ENCODE measurements at places on chromosomes 3 and 15.

- no peak for DNase-seq
These were observed 130.3 kb downstream of the NR1I2 start for GRCh38 chr3:119912220-119912619.

DNA sequence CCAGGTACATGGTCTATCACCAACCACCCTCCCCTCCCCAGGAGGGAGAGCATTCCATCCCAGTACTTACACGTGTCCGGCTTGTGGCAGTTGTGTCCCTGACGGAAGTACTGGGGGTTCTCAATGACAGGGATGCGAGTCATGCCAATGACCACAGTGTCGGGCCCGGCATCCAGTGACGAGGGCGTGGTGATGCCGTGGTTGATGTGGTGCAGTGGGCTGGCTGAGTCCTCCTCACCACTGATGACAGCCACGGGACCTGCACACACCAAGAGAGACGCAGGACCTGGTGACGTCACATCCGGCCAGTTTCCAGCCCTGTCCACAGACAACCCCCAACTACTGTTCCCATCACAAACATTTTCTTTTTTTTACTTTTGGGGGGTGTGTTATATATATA is 223.8 kb downstream of the NTRK3 start:
- no peak for DNase-seq

DNA sequence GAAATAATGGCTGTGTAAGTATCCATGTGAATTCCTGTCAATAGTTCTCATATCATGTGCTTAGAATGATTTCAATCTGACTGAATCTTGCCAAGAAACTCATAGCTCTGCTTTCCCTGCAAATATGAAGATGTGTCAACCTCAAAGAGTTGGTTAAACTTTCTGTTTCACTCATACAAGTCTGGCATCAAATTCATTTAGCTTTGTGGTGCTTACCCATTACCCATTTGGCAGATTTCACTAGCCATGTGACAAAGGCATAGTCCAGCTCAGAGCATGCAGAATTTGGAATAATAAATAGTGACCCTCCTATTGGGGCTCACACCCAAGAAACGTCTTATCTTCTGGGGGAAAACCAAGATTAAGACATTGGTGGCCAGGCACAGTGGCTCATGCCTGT is 256.6 kb upstream of the TPRG1 start:
- DNase-seq: no peak

- no peak for DNase-seq
These were observed 15.3 kb upstream of the UNC13C start for GRCh38 chr15:53962646-53963561.

DNA sequence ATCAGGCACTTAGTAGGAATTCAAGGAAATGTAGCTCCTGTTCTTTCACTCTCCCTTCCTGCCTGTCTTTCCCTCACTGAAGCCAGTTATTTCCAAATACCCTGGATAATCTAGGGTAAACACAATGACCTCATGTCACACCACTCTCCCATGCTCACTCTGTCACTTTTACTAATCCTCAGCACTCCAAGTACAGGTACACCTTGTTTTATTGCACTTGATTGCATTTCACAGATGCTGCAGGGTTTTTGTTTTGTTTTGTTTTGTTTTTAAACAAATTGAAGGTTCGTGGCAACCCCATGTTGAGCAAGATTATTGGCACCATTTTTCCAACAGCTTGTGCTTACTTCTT is 40.8 kb downstream of the PPM1L start:
- DNase-seq: no peak

DNA sequence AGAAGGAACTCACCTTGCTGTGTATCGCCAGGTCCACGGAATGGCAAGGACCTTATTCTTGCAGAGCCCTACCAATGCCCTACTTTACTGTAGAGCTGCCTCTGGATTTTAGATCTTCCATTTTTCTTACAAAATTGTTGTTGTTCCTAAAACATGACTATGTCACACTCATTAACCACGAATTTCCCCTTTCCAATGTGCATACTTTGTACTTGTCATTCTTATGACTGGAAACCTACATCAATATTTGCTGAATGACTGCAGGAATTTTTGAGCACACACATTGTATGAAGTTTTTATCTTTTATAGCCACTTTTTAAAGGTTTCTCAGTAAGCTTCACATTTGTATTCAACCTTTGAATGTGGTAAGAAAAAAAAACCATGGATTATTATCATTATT is 35.9 kb upstream of the CMSS1 start:
- no peak for DNase-seq

- no peak for DNase-seq
These were observed 58.5 kb upstream of the CTSH start for GRCh38 chr15:79003301-79003700.

GRCh38 chr3:188037965-188038581 is 115.9 kb upstream of the LPP start:
- no peak for DNase-seq

DNA sequence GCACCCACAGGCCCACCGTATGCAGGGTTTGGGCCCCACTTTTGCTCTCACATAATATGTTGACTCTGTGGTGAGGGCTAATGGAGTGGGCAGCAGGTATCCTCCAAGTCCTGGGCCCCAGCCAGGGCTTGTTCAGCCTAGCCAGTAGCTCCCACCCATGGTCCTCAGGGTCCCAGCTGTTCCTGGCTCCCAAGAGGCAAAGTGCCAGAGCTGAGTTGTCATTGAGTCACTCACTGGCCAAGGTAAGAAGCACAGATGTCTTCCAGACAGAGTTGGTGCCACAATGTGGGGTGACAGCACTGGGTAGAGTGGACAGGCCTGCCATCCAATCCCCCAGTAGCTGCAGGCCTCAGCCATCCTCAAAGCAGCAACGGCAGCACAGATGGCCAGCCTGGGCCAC is 4.3 kb downstream of the SHF start:
- DNase-seq: no peak

- no peak for DNase-seq
These were observed 56.2 kb downstream of the SH3BP5 start for GRCh38 chr3:15276028-15276724.

GRCh38 chr3:168112894-168113293 is 17.2 kb upstream of the GOLIM4 start:
- DNase-seq: no peak

GRCh38 chr3:132009241-132009640 is 25.6 kb downstream of the CPNE4 start:
- DNase-seq: no peak
